ENCODE measurements at places on chromosomes 4 and X.

GRCh38 chr4:17544205-17544604 is 29.2 kb downstream of the CLRN2 start:
- no peak for DNase-seq

DNA sequence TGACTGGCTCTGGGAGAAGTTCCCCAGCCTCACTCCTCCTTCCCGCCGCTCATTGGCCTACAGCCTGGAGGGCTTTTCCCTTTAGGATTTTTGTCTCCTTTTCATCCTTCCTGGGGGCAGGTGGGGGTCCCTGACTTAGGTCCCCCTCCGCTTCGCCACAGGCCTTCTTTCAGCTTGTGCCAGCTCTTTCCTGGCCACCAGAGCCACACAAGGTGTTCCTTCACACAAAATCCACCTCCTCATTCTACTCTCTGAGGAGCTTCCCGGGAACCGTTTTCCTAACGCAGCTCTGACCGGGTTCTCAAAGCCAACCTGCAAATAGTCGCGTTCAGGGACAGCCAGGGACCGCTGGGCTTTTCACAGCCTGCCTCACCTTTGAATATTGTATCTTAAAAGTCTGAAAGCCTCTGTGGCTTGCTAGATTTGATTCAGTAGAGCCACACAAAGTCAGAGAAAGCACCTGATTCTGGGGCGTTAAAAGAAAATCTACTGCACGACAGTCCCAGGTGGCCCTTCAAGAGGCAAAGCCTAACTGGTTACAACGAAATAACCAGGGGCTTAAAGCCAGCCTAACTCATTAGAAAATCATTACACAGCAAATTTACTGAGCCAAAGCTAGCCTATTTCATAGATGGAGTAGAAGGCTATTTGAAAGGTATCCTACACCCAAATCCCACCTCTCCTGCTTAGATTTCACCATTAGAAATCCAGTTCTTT is 731 bp upstream of the GPC3 start:
- DNase-seq, result no peak

- no peak for DNase-seq
Observed at GRCh38 chrX:104647084-104647483, 81.1 kb downstream of the IL1RAPL2 start.

GRCh38 chr4:183321516-183321915 is 710 bp downstream of the CLDN24 start:
- no peak for DNase-seq

DNA sequence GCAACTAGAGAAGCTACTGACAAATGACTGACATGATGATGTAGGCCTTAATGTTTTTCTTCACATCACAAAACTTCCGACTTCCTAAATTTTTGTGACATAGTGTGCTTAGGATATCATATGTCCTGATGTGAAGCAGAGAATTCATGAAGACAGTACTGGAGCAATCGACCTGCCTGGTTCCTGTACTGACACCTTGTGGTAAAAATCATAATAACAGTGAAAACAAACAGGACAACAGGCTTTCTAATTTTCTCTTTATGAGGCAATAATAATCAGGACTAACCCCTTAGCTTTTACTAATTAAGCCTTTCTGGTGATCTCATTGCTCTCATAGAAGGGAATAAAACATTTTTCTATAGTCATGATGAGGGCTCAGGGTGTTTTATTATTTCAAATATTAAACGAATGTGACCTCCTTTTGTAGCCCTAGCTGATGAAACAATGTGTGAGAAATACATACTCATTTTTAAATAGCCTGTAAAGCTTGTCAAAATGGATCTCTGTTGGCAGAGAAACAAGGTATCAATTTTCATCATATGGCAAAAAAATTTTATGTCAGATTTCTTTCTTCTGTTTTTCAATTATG is 158.4 kb downstream of the TENT5D start:
- DNase-seq, result no peak
